ENCODE measurements at places on chromosomes 16 and 17.

DNA sequence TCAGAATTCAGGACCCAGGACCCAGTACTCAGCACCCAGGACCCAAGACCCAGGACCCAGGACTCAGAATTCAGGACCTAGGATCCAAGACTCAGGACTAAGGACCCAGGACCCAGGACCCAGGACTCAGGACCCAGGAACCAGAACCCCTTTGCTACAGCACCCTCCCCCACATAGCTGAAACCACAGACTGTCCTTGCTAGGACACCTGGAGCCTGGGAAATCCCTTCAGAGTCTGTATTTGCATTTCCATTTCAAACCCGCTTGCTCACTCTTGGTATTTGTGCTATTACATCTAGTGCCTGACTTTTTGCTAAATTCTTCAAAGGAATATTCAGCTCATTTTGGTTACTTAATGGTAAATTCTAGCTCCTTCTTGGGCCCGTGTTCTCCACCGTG is 275.8 kb upstream of the MAF start:
- DNase-seq, result no peak

DNA sequence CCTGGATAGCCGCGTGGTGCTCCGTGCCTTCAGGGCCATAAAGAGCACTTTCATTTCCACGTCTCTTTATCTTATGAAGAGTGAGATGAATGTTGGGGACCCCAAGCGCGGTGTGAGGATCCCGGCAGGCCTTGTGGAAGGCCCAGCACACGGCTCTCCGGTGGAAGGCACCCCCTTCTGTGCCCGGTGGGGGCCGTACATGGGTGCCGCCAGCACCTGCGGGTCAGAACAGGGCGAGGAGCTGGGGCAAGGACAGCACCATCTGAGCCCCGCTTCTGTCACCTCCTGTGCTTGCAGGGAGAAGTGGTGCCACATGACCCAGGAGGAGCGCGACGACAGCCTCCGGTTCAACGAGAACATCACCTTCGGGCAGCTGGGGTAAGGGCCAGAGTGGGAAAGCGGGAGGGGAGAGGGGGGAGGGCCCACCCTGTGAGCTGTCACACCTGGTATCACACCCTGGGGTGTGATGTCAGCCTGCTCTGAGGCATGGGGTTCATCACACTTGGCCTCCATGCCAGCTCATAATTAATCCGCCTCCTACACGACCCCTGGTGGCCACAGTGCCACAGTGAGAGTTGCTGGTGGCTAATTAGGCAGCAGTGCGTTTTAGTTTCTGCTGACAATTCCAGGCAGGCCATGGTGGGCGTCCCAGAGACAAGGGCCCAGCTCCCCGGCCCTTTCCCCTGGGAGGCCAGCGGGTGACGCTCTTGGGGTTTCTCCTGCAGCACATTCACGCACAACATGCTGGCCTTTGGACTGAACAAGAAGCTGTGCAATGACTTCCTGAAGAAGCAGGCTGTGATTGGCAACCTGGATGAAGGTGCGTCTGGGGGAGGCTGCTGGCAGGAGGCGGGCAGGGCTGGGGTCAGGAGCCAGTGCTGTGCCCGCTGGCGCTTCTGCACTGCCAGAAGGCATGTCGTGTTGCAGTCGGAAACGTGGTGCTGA is 25.7 kb downstream of the CIBAR2 start:
- DNase-seq, result peak; percentile 49

DNA sequence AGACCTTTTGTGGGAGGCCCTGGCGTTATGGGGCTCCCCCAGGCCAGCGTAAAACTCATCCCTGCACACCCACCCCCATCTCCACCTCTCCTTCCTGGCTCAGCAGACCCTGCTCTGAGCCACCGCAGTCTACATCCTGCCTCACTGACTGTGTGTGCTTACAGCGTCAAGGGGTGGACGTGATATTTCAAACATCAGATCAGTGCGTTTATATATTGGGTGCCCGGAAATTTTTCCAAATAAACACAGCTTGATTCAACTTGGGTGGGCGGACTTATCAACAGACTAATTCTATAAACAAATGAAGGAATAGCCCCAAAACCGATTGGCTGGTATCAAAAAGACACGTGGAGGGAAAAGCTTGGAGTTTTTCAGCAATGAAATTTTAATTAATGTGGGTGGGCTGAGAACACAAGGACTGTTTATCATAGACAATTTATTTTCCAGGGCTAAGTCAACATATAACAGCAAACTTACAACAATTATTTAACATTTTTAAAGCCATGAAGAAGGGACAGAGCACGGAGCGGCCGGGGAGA is at the start of gene FOXL1:
TSS of gene FOXL1 (plus strand) at position 489 of the 539 bp plus-strand sequence. CDS start 175 bp downstream, outside the sequence.
- no peak for DNase-seq

DNA sequence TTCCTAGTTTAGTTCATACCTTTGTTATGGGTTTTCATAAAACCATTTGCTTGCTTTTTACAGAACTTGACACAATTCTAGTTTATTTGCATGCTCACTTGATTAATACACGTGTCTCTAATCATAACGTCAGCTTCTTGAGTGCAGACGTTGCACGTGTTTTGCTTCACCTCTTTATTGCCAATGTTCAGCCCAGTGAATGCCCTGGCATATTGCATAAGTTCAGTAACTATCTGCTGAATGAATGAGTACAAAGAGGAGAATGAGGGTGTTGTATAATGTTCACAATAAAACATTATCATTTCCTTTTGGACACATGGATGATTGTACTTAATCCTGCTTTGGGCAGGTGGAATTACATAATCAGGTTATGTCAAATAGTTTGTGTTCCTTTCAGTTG is 519.8 kb downstream of the HS3ST4 start:
- DNase-seq, result no peak

DNA sequence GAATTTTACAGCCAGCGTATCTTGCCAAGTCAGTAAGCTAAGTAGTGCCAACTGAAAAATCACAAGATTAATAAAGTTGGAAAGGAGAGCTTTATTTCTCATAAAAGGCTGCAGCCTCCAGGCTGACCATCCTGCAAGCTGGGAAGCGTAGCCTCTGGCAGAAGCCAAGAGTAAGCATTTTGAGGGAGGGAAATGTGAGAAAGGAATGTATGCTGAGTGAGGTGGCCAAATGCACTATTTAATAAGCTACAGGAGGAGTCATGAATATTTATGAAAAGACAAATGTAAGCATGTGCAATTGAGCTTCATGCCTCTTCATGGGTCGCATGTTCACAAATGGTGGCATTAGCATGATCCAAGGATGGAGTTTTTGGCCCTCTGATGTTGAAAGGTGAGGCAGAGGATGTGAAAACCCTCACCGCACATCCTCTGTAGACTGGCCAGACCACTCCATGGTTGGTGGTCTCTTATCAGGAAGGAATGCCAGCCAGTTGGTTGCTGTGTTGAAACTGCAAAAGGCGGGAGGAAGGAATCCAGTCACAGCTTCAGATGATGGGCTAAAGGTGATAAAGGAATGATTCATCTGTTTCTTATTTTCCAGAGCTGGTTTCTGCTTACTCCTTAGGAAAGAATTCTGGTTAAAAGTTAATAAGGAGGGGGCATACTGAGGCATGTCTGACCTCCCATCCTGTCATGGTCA is 9.2 kb downstream of the KRT33B start:
- no peak for DNase-seq

DNA sequence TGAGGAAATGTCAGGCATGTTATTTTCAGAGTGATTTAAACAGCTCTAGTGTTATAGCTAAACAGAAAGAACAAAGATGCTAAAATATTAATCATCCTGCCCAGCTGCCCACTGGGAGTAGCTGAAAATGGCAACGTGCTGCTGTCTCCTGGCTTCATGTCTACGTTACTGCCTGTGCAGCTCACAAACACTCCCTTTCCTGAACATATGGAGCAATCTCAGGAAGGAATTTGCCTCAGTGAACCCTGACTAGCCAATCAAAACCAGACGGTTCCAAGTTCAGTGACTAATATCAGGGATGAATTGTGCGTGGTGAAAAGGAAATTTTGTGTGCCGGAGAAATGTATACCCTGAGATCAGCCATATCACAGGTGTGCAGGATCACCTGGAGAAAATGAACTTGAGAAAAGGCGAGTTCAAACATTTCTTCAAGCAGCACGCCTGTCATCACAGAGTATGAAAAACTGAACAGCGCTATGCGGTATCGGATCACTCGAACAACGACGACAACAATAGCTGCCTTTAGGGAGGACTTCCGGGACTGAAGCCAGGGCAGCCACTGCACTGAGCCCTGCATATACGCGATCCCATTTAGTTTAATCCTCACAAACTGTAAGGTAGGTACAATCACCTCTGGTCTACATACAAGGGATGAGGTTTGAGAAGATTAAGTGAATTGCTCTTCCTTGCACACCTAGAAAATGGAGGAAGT is 110.3 kb downstream of the STX8 start:
- DNase-seq, result no peak

GRCh38 chr16:66740010-66740409 is 11.4 kb downstream of the DYNC1LI2 start:
- no peak for DNase-seq

DNA sequence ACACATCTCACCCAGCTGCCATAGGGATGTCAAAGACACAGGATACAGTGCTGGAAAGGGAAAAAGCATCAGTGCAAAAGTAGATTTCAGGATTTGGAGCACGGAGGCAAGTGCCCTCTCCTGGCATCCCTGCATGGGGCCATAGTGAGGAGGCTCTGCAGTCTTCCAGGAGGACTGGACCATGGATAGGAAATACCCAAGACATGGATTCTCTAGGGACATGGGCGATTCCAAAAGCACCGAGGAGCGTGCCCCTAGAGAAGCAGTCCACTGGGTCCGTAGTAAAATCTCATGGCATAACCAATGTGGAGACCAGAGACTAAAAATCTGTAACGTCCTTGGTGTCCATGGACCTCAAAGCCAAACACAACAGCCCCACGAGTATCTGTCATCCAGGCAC is 818.2 kb downstream of the KCNJ18 start:
- DNase-seq, result no peak
